ENCODE measurements at places on chromosomes 7 and 10.

GRCh38 chr7:2102375-2102723 is 130.4 kb downstream of the MAD1L1 start:
- DNase-seq = no peak

DNA sequence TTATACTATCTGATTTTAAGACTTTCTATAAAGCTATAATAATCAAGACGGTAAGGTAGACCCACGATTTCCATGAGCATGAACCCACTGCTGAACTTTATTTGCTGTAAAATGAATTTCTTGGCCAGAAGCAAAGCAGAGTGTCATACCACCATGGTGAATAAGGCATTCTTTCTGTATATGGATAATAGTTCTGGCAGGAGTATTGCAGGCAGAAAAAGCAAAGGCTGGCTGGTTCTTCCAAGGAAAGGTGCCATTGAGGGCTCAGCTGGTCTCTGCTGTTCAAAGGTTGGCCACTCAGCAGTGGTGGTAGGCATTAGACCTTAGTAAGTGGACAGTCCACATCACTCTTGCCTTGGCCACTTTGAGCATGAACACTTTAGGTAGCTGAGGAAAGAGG is 104.1 kb upstream of the KCNMA1 start:
- DNase-seq = no peak

DNA sequence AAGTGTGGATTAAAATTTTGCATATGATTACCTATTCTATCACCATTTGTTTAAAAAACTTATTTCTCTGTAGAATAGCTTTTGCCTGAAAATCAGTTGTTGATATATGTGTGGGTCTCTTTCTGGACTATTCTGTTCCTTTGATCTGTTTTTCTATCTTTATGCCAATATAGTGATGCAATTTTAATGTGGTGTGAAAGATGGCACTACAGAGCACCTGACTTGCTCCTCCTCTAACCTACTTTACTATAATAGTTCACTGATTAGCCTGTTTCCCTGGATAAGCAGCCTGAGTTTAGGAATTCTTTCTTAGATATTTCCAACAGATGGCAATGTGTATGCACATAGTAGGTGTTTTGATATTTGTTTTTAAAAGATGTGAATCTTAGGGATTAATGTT is 294.5 kb downstream of the AUTS2 start:
- no peak for DNase-seq

- no peak for DNase-seq
Observed at GRCh38 chr10:77553311-77553710, 84.3 kb downstream of the KCNMA1 start.

GRCh38 chr10:15815242-15815885 is 44.9 kb downstream of the MINDY3 start:
- DNase-seq = no peak

- no peak for DNase-seq
Observed at GRCh38 chr7:137276189-137276588, 67.3 kb downstream of the PTN start.

GRCh38 chr7:151843181-151843580 is 33.7 kb downstream of the PRKAG2 start:
- DNase-seq = no peak

DNA sequence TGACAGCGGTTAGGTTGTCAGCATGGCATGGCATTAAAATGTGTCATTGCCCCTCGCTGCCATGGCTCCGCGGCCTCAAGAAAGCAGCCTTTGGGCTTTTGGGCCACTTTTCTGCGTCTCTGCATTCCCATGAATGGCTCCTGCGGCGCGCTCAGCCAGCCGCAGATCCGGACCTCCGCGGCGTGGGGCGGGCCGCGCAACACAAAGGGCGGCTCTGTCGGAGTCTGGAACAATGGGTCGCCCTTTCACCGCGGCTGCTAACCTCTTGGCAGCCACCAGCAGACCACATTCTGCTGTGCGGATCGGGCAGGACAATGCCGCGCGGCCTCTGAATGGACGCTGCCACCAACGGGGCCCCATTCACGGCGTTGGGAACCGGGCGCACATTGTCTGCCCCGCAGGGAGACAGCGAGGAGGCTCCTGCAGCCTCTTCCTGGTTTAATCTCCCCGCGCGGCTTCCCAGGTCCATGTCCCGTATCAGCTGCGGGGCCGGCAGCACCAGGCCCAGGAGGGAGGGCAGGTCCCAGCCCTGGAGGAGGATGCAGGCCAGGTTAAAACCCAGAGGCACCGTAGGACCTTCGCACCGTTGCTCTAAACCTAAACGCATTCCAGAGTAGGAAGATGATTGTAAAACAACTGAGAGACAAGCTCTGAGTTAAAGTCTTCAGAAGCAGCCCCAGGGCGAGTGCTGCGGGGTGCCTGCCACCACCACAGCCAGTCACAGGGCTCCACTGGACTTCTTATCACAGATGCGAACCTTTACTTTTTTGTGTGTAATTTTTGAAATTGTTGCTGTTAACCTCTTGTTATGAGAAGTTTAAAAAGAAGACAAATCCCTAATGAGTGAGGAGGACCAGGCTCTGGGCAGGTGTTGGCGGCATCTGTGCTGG is 71.6 kb downstream of the NKX6-2 start:
- DNase-seq = no peak

DNA sequence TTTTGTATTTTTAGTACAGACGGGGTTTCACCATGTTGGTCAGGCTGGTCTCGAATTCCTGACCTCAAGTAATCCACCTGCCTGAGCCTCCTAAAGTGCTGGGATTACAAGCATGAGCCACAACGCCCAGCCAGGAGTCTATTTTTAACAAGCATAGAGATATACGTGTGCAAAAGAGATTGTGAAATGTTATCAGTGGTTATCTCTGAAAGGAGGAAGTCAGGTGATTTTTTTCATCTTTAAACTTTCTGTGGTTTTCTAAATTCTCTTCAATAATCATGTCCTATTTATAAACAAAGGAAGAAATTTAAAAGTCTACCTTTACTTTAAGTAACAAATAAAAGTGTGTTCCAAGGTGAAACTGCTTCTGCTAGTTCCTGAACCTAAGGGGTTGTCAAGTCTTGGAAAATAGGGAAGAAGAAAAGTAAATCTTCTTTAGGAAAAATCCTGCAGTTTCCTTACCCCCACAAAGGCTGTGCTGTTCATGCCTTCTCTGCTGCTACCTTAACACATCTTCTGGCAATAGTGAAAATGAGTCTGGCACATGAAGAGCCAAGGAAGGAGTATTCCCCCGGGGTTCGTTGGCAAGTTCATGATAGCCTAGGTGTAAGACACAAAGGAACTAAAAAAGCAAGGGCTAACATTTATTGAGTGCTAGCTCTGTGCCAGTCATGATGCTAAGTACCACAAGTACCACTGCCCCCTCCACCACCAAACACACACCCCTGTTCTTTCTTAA is 51.1 kb downstream of the CYP26A1 start:
- no peak for DNase-seq

DNA sequence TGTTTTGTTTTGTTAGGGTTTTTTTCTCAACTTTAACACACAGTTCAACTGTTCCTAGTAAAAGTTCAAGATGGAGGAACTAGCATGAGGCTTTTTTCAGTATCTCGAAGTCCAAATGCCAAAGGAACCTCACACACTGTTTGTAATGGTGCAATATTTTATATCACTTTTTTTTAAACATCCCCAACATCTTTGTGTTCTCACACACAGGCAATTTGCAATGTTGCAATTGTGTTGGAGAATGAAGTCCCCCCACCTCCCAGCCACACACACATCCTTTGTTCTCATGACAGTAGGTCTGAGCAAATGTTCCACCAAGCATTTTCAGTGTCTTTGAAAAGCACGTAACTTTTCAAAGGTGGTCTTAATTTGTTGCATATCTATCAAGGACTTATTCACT is 120.9 kb downstream of the TWIST1 start:
- no peak for DNase-seq

GRCh38 chr7:131034166-131034881 is 293.4 kb upstream of the MKLN1 start:
- DNase-seq = no peak

GRCh38 chr10:75034131-75034512 is 77.3 kb upstream of the SAMD8 start:
- DNase-seq = no peak

GRCh38 chr10:104043854-104044253 is 41.8 kb downstream of the COL17A1 start:
- DNase-seq = no peak

DNA sequence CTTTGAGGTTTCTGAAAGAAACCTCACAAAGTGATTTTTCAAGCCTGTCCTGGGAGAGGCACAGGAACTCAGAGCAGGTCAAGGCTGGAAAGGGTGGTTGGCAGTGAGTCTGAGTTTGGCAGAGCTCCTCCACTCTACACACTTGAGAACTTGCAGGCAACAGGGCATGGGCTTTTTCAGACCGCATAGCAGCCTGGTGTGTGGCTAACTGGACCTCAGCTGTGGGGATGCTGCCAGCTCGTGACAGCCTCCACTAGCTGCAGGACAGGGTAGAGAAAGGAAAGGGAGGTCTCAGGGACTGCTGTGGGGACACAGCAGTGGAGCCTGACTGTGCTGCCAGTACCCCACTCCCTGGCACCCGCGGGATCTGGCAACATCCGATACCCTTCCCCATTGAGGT is 2.6 kb downstream of the CDHR1 start:
- DNase-seq = no peak

DNA sequence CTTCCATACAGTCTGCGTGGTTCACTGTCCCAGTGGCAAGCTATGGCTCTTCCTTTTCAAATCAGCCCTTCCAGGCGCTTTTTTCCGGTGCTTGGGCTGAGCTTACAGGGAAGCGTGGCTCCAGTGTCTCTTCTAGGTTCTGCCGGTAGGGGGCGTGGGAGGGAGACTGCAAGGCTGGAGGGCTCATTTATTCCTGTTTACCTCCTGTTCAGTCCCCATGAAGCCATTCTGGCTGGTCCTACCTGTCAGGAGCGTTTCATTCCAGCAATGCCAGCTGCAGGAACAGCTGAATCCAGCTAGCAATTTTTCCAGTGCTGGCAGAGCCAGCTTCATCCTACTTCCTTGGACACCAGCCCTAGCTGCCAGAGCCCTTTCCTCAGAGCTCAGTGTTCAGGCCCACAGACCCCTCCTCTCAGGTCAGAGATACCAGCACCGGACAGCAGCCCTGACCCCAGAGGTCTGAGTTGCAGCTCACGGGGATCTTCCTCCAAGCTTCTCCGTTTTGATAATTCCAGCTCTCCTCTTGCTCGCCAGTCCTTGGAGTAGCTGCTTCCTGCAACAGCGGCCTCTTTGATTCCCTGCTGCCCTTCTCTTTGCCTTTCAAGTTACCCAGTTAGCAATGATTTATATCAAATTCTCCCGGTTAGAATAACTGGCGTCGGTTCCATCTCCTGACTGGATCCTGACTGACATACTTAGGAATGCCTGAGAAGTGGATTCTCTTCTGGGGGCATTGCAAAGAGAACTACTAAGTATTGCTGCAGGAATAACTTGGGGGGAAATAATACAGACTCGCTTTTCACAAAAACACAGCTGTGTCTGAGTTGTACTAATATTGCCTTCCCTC is 129.8 kb downstream of the FRMD4A start:
- DNase-seq = no peak

DNA sequence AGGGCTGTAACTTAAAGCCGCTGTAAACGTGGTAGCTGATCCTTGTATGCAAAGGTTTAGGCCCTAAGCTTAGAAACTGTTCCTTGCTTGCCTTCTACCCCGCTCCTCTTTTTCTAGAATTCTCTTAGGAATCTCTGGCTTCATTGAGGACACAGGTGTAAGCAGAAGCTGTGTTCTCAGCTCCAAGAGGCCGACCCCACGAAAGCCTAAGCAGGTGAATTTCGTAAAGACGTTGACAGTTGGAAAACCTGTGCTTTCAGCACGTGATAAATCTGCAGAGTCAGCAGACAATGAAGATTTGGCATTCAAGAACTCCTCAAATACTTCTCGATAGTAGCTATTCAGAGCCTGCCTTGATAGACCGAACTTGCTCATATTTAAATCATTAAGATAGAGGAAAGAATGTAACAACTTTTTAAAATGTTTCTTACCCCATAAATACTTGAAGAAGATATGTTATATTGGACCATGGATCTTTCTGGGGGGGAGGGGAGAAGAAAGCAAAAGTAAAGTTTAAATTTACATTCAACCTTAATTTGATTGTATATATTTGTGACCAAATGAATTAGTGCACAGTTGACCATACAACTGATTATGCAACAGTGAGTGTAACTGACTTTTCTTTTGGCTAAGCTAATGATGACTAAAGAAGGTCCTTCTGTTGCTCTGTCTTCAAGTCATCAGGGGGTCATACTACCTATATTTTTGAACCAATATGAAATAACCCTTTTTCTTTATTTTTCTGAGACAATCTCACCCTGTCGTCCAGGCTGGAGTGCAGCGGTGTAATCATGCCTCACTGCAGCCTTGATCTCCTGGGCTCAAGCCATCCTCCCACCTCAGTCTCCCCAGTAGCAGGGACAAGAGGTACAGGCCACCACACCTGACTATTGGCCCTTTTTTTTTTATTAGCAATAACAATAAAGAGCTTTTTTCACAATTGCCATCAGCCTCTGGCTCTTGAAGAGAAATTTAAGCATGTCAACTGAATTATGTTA is 1.2 kb upstream of the GDI2 start:
- DNase-seq = no peak

GRCh38 chr7:99767662-99768061 is 16.3 kb downstream of the CYP3A4 start:
- DNase-seq = no peak

GRCh38 chr10:119407254-119407777 is 135.2 kb downstream of the RGS10 start:
- DNase-seq = no peak

DNA sequence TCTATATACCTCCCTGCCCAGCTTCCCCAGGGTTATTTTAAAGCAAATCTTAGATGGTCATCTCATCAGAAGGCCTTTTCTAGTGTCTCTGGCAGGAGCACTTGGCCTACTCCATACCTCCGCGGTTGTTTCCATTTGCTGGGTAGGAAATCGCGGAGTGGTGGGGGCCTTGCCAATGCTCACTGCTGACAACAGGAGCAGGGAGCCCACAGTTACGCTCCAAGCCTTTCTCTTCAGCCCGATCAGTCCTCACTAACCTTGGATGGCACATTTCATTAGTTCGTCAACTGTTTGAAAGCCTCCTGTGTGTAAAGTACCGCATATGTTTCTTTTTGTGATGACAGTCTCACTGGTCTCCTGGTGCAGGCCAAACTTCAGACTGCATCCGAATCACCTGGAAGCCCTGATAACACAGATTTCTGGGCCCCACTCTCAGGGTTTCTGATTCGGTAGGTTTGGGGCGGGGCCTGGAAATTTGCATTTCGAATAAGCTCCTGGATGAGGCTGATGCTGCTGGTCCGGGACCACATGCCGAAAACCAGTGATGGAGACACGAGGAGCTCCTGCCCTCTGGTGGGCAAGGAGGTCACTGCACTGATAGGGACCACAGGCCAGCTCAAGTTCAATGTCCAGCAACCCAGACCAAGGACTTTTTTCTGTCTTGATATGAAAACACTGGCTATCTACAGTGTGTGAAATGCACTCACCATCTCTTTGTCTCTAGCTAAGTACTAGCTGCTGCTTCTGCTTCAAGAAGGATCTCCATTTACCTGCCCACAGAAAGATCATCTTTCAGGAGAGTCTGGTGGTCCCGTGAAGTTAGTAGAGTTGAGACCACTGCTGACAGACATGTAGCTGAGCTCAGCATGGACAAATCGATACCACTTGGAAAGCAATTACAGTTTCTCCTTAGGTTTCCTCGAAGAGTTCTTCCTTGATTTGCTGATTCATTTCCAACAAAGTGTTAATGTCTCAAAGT is 14.0 kb downstream of the LRGUK start:
- DNase-seq = peak; percentile 63

GRCh38 chr10:28669227-28670173 is 7.8 kb upstream of the BAMBI start:
- DNase-seq = no peak

Measured in activated CD4-positive, CD25-positive, alpha-beta regulatory T cell treated with anti-CD3 and anti-CD28 coated beads, Interleukin-2, amount 50 U/mL, for 72 hours (primary cell).